Left renal pelvis (tissue), 4 donors: ENCODE measurements at places on chromosomes 4 and X.

- DNase-seq = no peak
These were observed 3.1 kb upstream of the CDKL5 start for GRCh38 chrX:18422325-18422724.

DNA sequence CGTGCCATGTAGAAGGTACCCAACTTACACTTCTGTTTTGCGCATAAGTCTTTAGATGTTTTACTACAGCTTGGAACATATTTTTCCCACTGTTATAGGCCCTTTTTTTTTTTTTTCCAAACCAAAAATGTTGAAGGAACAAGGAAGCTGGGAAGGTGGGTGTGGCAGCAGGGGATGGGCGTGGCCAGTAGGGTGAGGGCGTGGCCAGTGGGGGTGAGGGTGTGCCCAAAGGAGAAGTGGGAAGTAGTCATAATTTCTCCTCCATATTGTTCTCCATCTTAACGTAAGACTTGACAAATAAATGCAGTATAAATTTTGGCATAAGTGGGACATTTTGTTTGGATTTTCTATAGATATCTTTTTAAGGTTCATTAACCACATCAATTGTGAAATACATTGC, 30.4 kb downstream of the CLDN22 start:
- no peak for DNase-seq

DNA sequence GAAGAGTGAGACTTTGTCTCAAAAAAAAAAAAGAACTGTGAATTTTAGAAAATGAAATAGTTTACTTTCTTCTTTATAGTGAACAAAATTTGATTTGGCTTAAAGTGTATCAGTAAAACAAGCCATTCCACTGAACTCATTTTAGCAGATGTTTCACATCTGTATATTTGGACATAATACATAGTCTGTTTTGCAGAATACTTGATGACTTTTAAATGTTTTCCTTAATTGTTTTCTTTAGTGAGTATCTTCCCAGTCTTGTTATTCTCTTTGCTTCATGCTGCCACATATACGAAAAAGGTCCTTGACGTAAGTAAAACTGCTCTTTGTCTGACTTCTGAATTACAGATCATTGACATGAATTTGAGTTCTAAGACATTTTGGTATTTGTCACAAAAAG, 8.3 kb downstream of the TMEM33 start:
- DNase-seq = no peak

DNA sequence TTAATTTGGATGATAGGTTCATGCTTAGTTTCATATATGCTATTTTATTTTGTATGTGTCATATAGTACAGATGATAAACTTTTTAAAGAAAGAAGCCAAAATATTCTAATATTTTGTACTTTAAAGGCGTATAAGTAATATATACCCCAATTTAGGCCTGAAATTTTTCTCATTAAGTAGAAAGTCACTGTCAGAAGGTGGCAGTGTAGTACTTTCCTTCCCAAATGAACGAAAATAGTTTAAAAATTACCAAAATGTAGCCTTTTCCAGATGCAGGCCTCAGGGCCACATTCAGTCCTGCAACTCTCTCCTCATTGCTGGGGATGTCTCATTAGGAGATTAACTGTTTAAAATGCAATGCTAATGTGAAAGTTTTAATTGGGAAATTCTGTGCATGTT, 1263.6 kb downstream of the C4orf33 start:
- DNase-seq = no peak

- no peak for DNase-seq
These were observed 99.8 kb upstream of the H2AZ1 start for GRCh38 chr4:100049872-100050271.

DNA sequence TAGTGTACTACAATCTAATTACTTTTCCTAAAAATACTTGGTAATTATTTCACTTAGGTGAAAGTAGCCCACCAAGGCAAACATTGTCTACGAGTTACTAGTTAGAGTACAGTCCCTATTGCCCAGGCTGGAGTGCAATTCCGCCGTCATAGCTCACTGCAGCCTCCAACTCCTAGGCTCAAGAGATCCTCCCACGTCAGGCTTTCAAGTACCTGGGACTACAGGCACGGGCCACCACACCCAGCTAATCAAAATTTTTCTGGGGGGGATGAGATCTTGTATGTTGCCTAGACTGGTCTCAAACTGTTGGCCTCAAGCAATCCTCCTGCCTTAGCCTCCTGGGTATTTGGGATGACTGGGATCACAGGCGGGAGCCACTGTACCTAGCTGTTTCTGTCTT, 21.9 kb downstream of the FAM193A start:
- no peak for DNase-seq

- no peak for DNase-seq
These were observed 8.9 kb upstream of the GSX2 start for GRCh38 chr4:54090804-54091623.

DNA sequence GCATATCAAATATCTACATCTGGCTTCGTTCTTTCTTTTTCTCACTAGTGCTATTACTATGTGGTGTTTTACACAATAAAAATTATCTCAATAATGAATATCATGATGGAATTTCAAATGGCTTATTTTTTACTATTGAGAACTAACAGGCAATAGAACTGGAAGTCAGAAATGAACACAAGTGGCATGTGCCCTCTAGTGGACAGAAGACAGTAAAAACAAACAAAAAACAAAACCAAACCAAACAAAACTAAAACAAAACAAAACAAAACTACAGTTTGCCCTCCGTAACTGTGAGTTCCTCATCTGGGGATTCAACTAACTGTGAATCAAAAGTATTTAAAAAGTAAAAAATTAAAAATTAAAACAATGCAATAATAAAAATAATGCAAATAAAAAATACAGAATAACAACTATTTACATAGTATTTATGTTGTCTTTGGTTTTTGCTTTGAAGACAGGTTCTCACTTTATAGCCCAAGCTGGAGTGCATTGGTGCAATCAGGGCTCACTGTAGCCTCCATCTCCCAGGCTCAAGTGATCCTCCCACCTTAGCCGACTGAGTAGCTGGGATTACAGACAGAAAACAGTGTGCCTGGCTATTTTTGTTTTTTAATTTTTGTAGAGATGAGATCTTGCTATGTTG, 195.6 kb upstream of the TACR3 start:
- DNase-seq = no peak

GRCh38 chr4:19689511-19689910, 562.2 kb upstream of the SLIT2 start:
- DNase-seq = no peak
